ENCODE measurements at places on chromosomes 6 and 20. TPM values are rescaled to one million over a fixed set of nuclear protein-coding genes. Genes with fewer than 3 reads are reported as not detected.

DNA sequence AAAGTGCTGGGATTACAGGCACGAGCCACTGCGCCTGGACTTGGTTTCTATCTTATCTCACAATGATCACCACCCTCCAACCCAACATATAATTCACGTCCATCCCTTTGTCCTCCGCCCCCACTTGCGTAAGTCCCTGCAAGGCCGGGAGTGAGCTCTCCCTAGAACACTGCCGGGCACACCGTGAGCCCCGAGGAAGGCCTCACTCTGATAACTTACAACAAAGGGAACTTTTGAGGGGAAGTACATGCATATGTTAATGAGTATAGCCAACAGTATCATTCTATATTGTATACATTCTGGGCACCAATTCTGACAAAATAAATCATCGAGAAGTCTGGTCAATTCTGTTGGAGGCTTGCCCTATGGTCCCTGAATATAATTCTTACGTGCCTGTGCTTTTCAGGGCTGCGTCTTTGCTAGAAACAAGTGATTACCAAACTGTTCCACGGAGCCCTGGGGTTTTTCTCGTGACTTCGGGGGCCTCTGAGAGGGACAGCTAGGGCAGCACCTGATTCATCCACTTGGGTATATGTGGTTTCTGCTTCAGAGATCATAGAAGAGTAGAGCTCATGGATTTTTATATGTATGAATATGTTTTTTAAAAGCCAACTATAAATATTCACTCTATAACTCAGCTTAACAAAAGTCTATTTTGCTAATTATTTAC lies 469.8 kb upstream of the AGPAT4 start:
- no peak overlapping the region for H3K4me3 ChIP-seq
- H3K4me1 ChIP-seq, result no peaks in the 10 kb centered on the region
- H3K27me3 ChIP-seq, result no peaks in the 10 kb centered on the region
- no peaks in the 10 kb centered on the region for H3K36me3 ChIP-seq
- H3K27ac ChIP-seq, result no peak overlapping the region

GRCh38 chr6:45590696-45591184 lies 213.0 kb upstream of the SUPT3H start:
- H3K4me1 ChIP-seq, result peaks cover 13% of the 10 kb centered on the region
- H3K4me3 ChIP-seq, result no peak overlapping the region
- no peaks in the 10 kb centered on the region for H3K27me3 ChIP-seq
- no peaks in the 10 kb centered on the region for H3K36me3 ChIP-seq

GRCh38 chr20:9514461-9515213 lies at the start of gene LAMP5:
TSS of gene LAMP5 (plus strand) at chr20:9514590. CDS start at chr20:9514853, 263 bp downstream.
- peaks cover 61% of the 10 kb centered on the region for H3K27me3 ChIP-seq
- DNase-seq, result peak; percentile 29
- no peaks in the 10 kb centered on the region for H3K36me3 ChIP-seq
- H3K27ac ChIP-seq, result no peak within 1 kb of the TSS
- H3K4me3 ChIP-seq, result no peak within 1 kb of the TSS

- H3K4me1 ChIP-seq, result no peaks in the 10 kb centered on the region
- no peaks in the 10 kb centered on the region for H3K27me3 ChIP-seq
- no peak overlapping the region for H3K4me3 ChIP-seq
- no peak for DNase-seq
- no peaks in the 10 kb centered on the region for H3K36me3 ChIP-seq
- no peak overlapping the region for H3K27ac ChIP-seq
These were observed 313.1 kb upstream of the SUPT3H start for GRCh38 chr6:45690846-45691245.

- no peaks in the 10 kb centered on the region for H3K4me1 ChIP-seq
- H3K36me3 ChIP-seq, result no peaks in the 10 kb centered on the region
- no peak overlapping the region for H3K4me3 ChIP-seq
- H3K27ac ChIP-seq, result no peak overlapping the region
- no peaks in the 10 kb centered on the region for H3K27me3 ChIP-seq
These were observed 48.7 kb downstream of the TSHZ2 start for GRCh38 chr20:53020834-53021233.

DNA sequence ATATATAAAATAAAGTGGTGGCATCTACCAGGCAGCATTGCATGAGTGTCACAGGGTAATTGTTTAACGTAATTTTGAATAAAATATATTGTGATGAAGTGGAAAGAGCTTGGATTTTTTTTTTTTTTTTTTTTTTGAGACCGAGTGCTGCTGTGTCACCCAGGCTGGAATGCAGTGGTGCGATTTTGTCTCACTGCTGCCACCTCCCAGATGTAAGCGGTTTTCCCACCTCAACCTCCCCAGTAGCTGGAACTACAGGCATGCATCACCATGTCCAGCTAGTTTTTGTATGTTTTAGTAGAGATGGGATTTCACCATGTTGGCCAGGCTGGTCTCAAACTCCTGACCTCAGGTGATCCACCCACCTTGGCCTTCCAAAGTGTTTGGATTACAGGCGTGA lies 81.1 kb upstream of the SMIM8 start:
- no peaks in the 10 kb centered on the region for H3K27me3 ChIP-seq
- H3K4me1 ChIP-seq, result no peaks in the 10 kb centered on the region
- DNase-seq, result no peak
- no peak overlapping the region for H3K4me3 ChIP-seq

DNA sequence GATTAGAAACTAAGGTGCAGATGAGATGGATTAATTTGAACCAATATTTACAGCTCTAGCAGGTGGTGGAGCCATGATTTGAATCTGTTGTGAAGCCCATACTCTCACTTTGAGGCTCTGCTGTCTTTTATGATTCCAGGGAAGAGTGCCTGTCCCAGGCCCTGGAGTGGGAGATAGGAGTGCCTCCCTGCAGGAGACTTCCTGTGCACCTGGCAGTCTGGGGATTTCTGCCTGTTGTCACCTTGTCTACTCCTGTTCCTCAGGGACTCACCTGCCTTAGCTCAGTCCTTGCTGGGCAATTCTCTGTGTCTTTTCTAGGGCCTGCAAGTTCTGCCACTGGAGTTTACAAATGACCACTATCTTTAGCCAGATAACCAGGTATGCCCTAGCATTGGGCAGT lies 46.3 kb downstream of the SCAND1 start:
- no peak for DNase-seq
- H3K27ac ChIP-seq, result no peak overlapping the region
- H3K4me3 ChIP-seq, result no peak overlapping the region
- no peaks in the 10 kb centered on the region for H3K27me3 ChIP-seq
- no peaks in the 10 kb centered on the region for H3K4me1 ChIP-seq

DNA sequence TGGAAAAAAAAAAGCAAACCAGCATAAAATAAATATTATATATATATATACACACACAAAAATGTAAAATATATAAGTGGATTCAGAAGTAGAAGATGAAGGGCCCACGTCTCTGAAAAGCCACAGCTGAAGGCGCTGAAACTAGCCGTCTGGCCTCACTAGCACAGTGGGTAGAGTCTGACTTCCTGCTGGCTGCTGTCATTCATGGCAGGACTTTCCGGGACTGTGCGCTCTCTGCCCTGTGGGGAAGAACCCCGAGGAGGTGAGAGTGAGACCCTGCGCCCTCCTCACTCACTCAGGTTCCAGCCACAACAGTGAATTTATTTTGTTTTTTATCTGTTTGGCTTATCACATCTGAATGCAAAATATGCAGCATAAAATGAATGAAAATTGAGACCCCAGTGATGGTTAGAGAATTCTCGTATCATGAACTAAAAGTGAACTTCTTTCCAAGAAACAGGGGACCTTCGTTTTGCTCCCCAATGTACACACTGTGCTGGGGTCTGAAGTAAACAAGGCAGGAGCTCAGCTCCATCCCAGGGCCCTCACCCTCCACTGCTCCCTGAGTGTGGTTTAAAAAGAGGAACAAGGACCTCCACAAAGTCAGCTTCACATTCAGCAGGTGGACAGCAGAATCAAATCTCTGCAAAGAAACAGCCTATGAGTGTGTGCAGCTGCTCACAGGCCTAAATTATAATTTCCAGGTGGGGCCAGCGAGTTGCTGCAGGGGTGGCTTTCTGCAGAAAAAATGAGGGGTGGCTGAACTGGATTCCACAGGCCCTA lies 1.3 kb upstream of the RAMACL start:
- peaks cover 12% of the 10 kb centered on the region for H3K36me3 ChIP-seq
- no peak for DNase-seq
- no peak overlapping the region for H3K27ac ChIP-seq
- peaks cover 27% of the 10 kb centered on the region for H3K4me1 ChIP-seq

DNA sequence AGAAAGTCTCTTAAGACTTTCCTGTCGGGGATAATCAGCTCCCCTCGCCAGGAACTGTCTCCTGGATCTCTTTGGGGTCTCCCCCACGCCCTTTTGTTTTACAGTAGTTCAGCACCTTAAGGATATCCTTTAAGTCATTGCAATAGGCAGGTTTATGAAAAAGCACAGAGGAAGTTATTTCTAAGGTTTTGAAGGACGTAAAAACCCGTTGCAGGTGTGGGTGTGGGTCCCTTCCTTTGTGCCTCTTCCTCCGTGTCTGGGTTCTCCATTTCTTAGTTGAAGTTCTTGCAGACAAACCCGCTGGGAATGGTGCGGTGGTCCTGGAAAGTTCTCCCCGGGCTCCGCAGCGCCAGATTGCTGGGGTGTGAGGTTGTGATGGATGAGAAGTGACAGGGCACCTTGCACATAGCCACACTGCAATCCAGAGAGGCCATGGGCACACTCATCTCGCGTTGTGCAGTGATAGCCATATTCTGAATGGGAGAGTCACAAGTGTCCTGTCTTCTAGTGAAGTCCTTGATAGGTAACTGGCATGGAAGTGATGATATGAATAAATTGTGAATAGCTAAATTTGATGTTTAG lies 65.2 kb downstream of the GTF2H5 start:
- peaks cover 3% of the 10 kb centered on the region for H3K4me1 ChIP-seq
- no peak overlapping the region for H3K27ac ChIP-seq
- H3K4me3 ChIP-seq, result peak overlapping the region; percentile 81
- no peak for DNase-seq
- H3K36me3 ChIP-seq, result no peaks in the 10 kb centered on the region
- H3K27me3 ChIP-seq, result no peaks in the 10 kb centered on the region

GRCh38 chr6:130825772-130826441 lies 1.3 kb upstream of the SMLR1 start:
- H3K4me1 ChIP-seq, result no peaks in the 10 kb centered on the region
- H3K36me3 ChIP-seq, result no peaks in the 10 kb centered on the region
- H3K4me3 ChIP-seq, result no peak overlapping the region

DNA sequence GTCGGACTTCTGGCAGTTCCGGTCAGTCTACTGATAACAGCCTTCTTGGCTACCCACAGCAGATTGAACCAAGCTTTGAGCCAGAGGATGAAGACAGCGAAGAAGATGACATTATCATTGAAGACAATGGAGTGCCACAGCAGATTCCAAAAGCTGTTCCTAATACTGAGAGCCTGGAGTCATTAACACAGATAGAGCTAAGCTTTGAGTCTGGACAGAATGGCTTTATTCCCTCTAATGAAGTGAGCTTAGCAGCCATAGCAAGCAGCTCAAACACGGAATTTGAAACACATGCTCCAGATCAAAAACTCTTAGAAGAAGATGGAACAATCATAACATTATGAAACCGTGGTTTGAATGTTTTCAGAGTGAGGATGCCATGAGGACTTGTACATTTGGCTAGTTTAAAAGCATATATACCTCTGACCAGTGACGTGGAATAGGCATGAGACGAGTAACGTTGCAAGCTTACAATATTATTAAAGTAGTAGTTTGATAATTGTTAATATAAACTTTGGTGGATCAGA lies 18.8 kb downstream of the PARD6B start:
- no peaks in the 10 kb centered on the region for H3K27me3 ChIP-seq
- H3K36me3 ChIP-seq, result no peaks in the 10 kb centered on the region

GRCh38 chr6:106025655-106026054 lies 60.5 kb upstream of the PRDM1 start:
- H3K4me1 ChIP-seq, result peaks cover 7% of the 10 kb centered on the region
- peak; percentile 89 for DNase-seq
- H3K27me3 ChIP-seq, result no peaks in the 10 kb centered on the region
- no peak overlapping the region for H3K4me3 ChIP-seq

GRCh38 chr6:128241216-128241615 lies 279.2 kb downstream of the PTPRK start:
- H3K4me3 ChIP-seq, result no peak overlapping the region
- peaks cover 6% of the 10 kb centered on the region for H3K36me3 ChIP-seq
- peaks cover 3% of the 10 kb centered on the region for H3K4me1 ChIP-seq
- no peaks in the 10 kb centered on the region for H3K27me3 ChIP-seq
- H3K27ac ChIP-seq, result no peak overlapping the region

The HLA-DPA1 gene
- not detected for total RNA-seq

The PRDM13 gene
- not detected for total RNA-seq

The DEFB128 gene
- total RNA-seq, result not detected
